ENCODE measurements at places on chromosomes 4 and X.

DNA sequence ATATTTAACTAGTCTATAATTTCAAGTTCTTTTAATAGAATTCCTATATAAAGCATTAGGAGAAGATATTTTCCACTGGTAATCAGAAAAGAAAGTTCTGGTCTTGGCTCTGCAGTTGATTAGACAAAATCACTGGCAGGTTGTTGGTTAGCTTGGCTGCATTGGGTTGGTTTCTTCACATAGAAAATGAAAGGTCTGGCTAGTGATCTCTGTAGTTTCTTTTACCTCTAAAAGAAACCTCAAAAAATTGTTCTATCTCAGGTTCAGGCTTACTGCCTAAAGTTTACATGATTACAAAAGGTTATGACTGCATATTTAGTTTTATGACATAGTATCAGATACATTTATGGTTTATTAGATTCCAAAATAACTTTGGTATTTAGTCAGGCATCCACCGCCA lies 95.8 kb upstream of the NAP1L5 start:
- no peak for DNase-seq

DNA sequence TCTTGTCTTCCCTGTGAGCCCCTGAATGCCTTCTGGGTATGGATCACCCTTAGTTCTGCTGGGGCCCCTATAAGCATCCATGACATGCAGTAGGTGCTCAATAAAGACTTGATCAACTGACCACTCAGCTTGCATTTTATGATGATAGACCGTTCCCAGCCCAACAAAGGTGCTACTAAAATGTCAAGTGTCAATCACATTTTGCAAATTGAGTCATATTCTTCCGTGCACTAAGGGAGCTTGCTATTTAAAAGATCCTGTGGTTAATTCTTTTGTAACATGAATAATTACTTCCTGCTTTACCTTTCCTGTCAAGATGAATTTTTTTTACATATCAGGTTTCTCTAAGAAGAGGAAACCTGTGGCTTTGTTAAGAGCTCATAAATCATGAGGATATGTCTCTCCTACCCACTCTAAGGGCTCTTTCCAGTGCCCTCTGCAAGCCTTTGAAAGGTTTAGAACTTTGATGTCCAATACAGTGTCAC lies 47.6 kb downstream of the SH3KBP1 start:
- DNase-seq: no peak

DNA sequence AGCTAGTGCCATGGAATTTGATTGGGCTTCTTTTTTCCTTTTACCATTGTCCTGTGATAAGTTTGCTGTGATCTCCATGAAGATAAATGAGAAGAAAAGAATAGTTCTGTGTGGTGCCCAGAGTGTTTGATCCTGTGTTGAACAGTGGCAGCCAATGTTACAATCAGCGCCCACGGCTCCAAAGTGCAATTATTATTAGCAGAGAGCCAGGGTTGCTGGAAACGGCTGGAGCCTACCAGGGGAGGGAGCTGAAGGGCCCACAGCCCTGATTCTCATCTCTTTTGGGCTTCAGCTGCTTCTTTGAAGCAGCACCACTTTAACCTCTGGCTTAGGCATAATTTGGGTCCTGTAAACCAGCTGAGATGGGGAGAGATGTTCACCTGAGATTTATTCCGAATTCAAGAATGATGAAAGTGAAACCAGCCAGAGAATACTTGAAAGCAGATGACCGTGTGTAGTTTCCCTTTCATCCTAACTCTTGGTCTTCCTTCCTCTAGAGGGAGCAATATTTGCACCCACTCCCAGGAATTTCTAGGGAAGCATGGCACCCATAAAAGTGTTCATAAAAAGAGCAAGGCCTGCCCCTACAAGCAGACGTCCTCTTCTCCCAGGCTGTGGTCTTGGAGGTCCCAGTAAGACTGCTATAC lies 298.3 kb downstream of the EVC2 start:
- DNase-seq: no peak

- DNase-seq: no peak
Observed at GRCh38 chrX:41005445-41005992, 79.7 kb upstream of the USP9X start.

DNA sequence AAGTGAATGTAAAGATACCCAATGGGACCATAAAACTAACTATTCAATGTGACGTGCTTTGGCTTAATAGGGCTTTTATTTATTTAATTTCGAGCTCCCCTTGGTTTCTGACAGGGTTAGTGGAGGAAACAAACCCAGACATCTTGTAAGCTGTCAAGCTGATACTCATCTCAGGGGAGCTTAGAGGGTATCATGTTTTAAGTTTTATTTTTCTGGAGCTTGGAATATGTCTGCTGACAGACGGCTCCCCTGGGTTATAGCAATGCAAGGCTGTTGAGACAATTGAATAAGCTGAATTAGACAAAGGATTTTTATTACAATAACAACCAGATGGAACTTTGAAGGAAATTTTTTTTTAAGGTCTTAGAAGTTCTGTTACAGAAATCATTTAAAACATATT lies 456.5 kb downstream of the IL1RAPL1 start:
- DNase-seq: no peak

GRCh38 chr4:56828784-56829535 lies 7.5 kb upstream of the SPINK2 start:
- DNase-seq: no peak

- DNase-seq: no peak
Observed at GRCh38 chrX:132216283-132216682, 3.0 kb downstream of the RAP2C start.

DNA sequence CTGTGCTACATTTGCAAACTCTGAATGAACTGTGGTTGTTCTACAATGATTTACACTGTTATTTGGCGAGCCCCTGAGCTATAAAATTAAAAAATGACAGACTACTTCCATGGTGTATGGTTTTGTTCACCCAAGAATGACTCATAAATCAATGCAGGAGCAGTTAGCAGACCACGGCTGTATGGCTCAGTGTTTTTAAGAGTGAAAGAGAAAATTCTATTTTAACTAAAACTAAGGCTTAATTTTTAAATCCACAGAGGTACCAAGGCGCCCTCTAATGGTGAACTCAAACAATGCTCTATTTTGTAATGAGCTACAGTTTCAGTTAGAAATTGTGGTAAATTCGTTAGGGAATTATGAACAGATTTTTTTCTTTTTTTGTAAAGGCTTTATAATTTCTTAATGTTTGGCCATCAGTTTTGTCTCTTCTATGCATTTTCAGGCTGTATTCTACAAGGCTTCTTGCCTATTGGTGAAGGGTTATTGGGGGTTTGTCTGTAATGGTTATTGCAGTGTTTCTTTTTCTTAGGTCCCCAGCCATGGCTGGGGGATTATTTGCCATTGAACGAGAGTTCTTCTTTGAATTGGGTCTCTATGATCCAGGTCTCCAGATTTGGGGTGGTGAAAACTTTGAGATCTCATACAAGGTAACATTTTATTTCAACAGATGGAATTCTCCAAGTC lies 32.5 kb downstream of the HMGB2 start:
- no peak for DNase-seq

DNA sequence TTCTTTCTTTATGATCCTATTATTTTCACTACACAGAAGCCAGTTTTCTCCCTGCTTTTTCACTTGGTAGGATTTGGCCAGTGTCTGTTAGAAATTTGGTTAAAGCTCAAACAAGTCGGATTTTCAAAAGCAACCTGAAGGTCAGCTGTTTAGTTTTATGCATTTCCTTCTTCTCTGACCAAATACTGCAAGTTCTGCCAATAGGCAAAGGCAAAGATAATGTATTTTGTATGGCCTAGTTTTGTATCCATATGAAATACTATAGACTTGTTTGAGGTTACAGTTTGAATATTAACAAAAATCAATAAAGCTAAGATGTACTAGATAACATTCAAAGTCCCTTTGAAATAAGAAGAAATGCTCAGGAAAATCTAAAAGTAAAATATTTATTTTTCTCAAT lies 439.4 kb downstream of the TRIML1 start:
- no peak for DNase-seq

- DNase-seq: no peak
Observed at GRCh38 chrX:46686003-46686645, 72.8 kb downstream of the SLC9A7 start.

DNA sequence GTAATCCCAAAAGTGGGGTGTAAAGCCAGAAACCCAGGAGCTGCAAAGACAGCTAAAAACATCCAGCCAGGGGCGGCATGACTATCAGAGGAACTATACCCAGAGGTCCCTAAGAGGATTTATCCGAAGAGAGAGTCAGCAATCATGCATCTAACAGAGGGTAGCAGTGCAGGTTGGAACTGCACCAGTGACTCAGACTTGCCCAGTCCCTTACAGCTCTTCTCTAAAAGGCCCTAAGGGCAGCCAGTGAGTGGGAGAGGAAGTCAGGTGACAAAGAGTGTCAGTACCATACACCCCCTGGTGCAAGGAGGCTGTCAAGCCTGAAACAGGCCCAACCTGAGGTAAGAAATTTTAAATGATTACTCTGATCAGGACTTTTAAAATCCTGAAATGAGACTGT lies 88.1 kb downstream of the CAMK2D start:
- peak; percentile 29 for DNase-seq

Data from activated T-cell treated with anti-CD3 and anti-CD28 coated beads for 48 hours (primary cell).